ENCODE measurements at places on chromosomes 7 and 10. TPM values are rescaled to one million over a fixed set of nuclear protein-coding genes. Genes with fewer than 3 reads are reported as not detected.

DNA sequence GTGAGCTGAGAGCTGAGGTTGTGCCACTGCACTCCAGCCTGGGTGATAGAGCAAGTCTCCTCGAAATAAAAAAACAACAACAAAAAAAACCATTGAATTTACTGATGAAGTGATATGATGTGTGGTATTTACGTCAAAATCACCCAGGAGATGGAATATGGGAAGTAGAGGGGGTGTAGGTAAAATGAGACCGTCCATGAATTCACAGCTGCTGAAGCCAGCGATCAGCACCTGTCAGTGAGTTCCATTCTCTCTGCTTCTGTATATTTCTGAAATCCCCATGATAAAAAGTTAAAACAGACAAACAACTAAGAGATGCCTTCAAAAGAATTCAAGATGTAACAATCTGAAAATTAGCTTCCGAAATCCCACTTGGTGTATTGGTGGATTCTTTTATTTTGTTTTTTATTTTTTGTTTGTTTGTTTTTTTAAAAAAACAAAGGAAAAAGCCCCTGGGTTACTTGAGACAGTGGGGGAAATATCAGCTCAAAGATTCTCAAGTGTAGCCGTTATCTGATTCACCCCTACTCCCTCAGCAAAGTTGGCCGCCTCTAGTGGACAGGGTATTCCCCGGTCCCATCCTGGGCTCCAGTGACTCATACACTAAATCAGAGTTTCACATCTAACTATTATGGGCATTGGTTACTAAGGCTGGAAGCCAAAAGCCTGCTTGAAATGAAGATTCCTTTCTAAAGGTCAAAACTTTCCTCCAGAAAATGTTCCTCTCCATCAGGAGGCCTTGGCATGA is 76.4 kb downstream of the MAP3K8 start:
- H3K27ac ChIP-seq: no peak overlapping the region
- H3K27me3 ChIP-seq: no peaks in the 10 kb centered on the region
- no peak overlapping the region for H3K4me3 ChIP-seq
- no peak for DNase-seq
- no peaks in the 10 kb centered on the region for H3K4me1 ChIP-seq

- H3K4me3 ChIP-seq: no peak overlapping the region
- no peak for DNase-seq
- H3K27me3 ChIP-seq: peaks cover 68% of the 10 kb centered on the region
- H3K4me1 ChIP-seq: peaks cover 26% of the 10 kb centered on the region
These were observed 757 bp upstream of the GRID1 start for GRCh38 chr10:86367152-86367951.

GRCh38 chr10:4568731-4569130 is 257.3 kb upstream of the AKR1E2 start:
- H3K27ac ChIP-seq: no peak overlapping the region
- DNase-seq: no peak
- no peak overlapping the region for H3K4me3 ChIP-seq
- no peaks in the 10 kb centered on the region for H3K4me1 ChIP-seq

Gene SPDYE9
- not detected for total RNA-seq

Gene CFAP43
- not detected for total RNA-seq

- H3K27ac ChIP-seq: no peak overlapping the region
- H3K27me3 ChIP-seq: no peaks in the 10 kb centered on the region
- H3K36me3 ChIP-seq: no peaks in the 10 kb centered on the region
- no peak for DNase-seq
- no peak overlapping the region for H3K4me3 ChIP-seq
These were observed 100.2 kb upstream of the RELN start for GRCh38 chr7:104089612-104090011.

DNA sequence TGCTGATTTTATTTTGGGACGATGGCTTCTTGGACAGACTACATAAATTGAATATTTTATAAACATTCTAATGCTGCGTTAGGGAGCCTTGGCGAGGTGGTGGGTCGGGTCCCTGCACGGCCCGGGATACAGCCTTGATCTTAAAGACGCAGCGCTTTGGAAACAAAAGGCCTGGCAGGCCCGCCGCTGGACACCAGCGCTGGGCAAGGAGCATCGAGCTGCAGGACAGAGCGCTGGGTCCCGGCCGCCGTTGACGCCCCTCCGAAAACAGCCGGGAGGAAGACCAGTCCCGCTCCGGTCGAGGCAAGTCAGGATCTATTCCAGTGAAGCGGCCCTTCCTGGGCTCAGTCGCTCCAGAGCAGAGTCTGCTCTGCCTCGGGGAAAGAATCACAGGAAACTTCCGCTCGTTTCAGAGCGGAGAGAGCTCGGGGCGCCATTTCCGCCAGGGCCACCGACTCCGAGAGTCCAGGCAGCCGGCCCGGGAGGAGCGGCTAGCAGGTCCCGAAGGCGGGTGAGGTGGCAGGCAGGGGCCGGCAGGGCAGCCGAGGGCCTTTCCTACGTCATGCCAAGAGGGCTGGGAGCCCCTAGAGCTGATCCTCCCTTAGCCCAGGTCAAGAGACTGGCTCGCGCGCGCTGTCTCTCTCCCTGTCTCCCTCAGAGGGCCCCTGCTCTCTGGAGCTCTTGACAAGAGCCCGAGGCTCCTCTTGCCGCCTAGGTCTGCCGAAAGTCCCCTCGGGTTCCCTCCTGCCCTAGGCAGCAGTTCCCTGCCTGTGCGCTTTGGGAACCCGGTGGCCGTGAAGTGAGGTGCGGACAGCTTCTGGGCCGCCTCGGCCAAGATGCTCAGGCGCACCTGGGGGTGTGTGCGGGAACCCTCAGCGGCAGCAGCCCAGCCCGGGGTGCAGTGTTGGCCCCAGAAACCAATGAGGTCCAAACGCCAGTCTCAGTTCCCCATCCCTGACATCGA is 1.4 kb upstream of the DRGX start:
- H3K36me3 ChIP-seq: no peaks in the 10 kb centered on the region
- H3K27me3 ChIP-seq: peaks cover 83% of the 10 kb centered on the region
- peaks cover 16% of the 10 kb centered on the region for H3K4me1 ChIP-seq
- no peak overlapping the region for H3K4me3 ChIP-seq
- DNase-seq: no peak

GRCh38 chr7:155797262-155798250 is 14.7 kb downstream of the SHH start:
- peaks cover 7% of the 10 kb centered on the region for H3K4me1 ChIP-seq
- H3K27ac ChIP-seq: no peak overlapping the region
- peaks cover 47% of the 10 kb centered on the region for H3K27me3 ChIP-seq
- H3K4me3 ChIP-seq: no peak overlapping the region
- H3K36me3 ChIP-seq: no peaks in the 10 kb centered on the region
- no peak for DNase-seq

Gene BAMBI
- 2.5 TPM for total RNA-seq

DNA sequence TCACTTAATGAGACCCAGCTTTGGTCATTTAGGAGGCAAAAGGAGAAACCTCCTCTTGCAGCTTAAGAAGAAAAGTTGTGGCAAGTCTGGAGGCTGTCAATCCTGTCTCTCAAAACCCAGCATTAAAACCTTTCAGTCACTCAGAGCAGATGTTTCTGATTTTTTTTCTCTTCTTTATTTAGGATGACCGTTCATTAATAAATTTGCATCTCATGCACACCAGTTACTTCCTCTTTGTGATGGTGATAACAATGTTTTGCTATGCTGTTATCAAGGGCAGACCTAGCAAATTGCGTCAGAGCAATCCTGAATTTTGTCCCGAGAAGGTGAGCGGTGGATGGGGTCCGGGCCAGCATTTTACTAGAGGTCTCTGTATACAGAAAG is 32.0 kb downstream of the TMEM248 start:
- H3K4me1 ChIP-seq: no peaks in the 10 kb centered on the region
- no peak overlapping the region for H3K27ac ChIP-seq
- no peaks in the 10 kb centered on the region for H3K27me3 ChIP-seq
- peaks cover 94% of the 10 kb centered on the region for H3K36me3 ChIP-seq
- no peak for DNase-seq

Gene POU6F2
- not detected for total RNA-seq

DNA sequence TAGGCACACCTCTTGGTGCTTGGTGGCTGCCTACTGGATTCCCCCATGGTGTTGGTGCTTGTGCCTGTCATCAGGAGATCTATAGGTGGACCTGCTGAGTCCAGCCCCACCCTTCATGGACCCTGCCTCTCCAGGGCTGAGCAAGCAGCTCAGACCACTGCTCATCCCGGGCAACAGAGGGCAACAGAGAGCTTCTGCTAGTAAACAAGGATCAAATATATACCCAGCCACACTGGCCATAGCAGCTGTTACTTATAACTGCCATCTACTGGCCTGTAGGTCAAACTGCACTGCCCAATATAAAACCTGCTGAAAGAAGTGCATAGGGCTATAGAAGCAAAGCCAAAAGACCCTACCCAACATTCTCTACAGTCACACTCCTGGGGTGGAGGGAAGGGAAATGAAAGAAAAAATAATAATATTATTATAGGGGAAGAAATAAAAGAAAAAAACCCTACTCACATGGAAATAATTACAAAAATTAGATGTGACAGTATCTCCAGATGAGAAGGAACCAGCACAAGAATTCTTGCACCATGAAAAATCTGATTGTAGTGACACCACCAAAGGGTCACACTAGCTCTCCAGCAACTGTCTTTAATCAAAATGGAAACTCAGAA is 54.9 kb upstream of the ZNF800 start:
- no peak overlapping the region for H3K27ac ChIP-seq
- H3K27me3 ChIP-seq: no peaks in the 10 kb centered on the region
- no peaks in the 10 kb centered on the region for H3K36me3 ChIP-seq
- peaks cover 12% of the 10 kb centered on the region for H3K4me1 ChIP-seq

GRCh38 chr7:97851683-97852082 is 20.5 kb downstream of the ASNS start:
- no peaks in the 10 kb centered on the region for H3K27me3 ChIP-seq
- H3K36me3 ChIP-seq: peaks cover 36% of the 10 kb centered on the region
- H3K27ac ChIP-seq: no peak overlapping the region
- no peaks in the 10 kb centered on the region for H3K4me1 ChIP-seq
- DNase-seq: no peak
- H3K4me3 ChIP-seq: no peak overlapping the region

Gene ELMO1
- 117 TPM for total RNA-seq

GRCh38 chr7:123681561-123681960 is 25.9 kb downstream of the LMOD2 start:
- no peak for DNase-seq
- H3K36me3 ChIP-seq: peaks cover 40% of the 10 kb centered on the region
- H3K27me3 ChIP-seq: no peaks in the 10 kb centered on the region
- no peak overlapping the region for H3K4me3 ChIP-seq
- no peaks in the 10 kb centered on the region for H3K4me1 ChIP-seq
- H3K27ac ChIP-seq: no peak overlapping the region

GRCh38 chr10:3196958-3197347 is 24.4 kb upstream of the PITRM1 start:
- no peaks in the 10 kb centered on the region for H3K36me3 ChIP-seq
- H3K27ac ChIP-seq: no peak overlapping the region
- peaks cover 25% of the 10 kb centered on the region for H3K4me1 ChIP-seq
- no peak for DNase-seq
- peaks cover 3% of the 10 kb centered on the region for H3K27me3 ChIP-seq
- H3K4me3 ChIP-seq: no peak overlapping the region

DNA sequence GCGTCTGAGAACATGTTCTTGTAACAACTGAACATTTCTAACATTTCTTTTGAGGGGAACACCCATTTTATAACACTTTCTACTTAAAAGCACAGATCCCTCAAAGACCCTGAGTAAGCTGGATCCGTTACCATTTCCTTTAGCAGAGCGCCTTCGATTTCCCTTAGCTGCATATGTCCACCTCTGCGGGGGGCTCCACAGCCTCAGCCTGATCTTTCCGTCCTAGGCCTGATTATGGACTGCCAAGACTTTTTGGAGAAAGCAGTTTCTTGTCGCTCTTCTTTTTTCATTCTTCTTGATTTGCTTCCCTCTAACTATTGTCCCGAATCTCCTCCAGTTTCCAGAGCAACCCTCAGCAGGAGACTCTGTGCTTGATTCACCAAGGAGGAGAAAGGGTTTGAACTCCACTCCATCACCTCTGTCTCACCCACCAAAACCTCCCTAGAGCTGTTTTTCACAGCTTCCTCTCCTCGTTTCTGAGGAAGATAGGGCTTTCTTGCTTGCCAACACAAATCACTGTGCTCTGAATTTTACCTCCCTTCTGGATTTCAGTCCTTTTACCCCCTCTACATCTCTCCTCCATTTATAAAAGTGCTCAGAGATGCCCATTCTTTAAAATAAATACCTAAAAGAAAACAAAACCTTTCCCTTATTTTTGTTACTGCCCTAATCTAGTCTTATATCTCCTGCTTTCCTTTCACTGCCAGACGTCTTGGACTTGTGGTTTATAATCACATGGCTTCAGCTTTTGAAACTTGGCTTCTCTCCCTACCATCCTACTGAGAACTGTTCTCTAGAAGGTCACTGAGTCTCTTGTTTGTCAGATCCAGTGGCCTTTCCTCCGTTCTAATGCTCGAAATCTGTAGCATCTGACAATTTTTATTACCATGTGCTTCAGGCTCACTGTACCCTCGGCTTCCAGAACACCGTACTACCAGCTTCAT is 30.5 kb upstream of the ZRANB1 start:
- no peak overlapping the region for H3K27ac ChIP-seq
- no peaks in the 10 kb centered on the region for H3K36me3 ChIP-seq
- H3K4me3 ChIP-seq: no peak overlapping the region
- peaks cover 4% of the 10 kb centered on the region for H3K27me3 ChIP-seq
- peaks cover 4% of the 10 kb centered on the region for H3K4me1 ChIP-seq

DNA sequence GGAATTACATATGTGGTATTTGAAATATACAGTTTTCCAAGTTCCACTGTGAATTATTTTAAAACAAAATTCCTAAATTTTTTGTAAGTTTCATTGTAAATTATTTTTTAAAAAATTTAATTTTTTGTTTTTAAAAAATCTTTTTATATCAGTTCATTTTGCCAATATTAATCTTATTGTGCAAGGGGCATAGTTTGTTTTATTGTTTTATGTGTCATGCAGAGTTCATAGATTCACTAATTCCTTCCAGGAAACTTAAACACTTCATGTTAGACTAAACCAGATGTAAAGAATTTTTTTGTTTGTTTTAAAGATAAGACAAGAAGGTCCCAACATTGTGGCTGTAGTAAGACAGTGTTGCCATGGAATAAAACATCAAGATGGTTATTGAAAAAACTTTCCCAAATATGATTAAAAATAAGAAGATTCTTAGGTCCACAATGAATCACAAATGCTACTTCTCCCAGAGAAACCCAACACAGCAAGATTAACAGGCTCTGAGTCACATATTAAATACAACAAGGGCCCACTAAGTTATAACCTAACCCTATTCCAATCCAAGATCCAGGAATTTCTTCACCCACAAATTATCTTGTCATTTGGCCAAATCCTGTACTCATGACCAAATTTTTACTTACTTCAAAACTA is 464.7 kb upstream of the IGFBP3 start:
- H3K4me1 ChIP-seq: no peaks in the 10 kb centered on the region
- no peak for DNase-seq
- H3K4me3 ChIP-seq: no peak overlapping the region
- no peak overlapping the region for H3K27ac ChIP-seq
- no peaks in the 10 kb centered on the region for H3K36me3 ChIP-seq
- H3K27me3 ChIP-seq: no peaks in the 10 kb centered on the region

- H3K4me1 ChIP-seq: peaks cover 23% of the 10 kb centered on the region
- H3K4me3 ChIP-seq: peak overlapping the region; percentile 99
- H3K27ac ChIP-seq: peak overlapping the region; percentile 69
- no peaks in the 10 kb centered on the region for H3K27me3 ChIP-seq
These were observed 811 bp upstream of the ARHGAP12 start for GRCh38 chr10:31929261-31930022.

Gene AGR3
- not detected for total RNA-seq

Measured in CD4-positive, alpha-beta T cell (primary cell).